ENCODE measurements at places on chromosomes 4 and X.

DNA sequence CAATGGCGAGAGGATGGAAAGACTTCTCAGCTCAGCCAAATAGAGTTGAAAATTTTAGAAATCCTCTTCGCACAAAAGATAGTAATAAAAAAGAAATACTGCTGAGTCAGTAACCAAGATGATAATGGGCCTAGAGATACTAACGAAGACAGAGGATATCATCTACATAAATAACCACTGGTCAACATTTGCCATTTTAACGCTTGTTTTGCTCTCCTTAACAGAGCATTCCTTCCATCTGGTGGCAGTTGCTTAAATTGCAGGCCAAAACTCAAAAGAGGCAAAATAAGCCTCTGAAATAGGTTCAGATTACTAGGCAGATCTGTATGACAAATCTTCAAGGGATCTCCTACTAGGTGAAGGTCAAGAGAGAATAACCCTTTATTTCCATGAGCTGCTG, 51.7 kb upstream of the MCF2 start:
- DNase-seq = no peak

GRCh38 chr4:76518241-76518640, 83.2 kb downstream of the SHROOM3 start:
- DNase-seq = no peak

DNA sequence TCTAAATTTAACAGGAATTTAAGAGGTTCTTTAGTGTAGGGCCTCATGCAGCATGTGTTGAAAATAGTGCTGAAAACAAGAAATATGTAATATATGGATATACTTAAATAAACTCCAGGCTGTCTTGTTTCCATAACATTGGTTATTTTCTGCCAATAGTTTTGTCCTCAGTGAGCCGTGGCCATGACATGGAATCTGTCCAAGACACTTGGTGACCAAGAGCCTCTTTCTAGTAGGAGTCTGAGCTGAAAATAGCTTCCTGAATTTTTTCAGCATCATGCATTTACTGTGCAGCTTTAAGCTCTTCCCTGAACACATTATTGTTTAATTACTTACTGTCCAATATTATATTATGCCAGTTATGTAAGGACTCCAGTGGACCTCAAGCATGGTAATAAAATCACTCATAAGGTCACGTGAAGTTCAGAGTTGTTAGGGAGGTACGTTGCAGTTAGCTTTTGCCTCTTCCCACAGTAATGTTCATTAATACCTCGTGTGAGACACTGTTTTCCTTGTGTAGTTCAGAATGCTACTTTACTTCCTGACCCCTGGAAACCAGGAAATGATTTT, 488.2 kb downstream of the GRID2 start:
- no peak for DNase-seq

DNA sequence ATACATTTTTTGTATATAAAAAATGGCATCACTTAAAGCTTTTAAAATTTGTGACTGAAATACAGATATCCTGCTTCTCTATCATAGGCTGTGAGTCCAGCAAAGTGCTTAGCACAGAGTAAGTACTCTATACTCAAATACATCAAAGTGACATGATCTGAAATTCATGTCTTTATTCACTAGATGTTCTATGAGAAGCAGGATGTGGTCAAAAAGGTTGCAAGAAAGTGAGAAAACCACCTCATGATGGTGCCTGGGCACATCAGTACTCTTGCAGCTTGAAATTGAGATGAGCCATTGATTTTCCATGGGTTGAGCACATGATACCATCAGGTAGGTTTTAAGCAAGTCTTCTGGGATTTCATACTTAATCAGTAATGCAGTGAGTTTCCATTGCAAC, 20.4 kb upstream of the SFRP2 start:
- no peak for DNase-seq

DNA sequence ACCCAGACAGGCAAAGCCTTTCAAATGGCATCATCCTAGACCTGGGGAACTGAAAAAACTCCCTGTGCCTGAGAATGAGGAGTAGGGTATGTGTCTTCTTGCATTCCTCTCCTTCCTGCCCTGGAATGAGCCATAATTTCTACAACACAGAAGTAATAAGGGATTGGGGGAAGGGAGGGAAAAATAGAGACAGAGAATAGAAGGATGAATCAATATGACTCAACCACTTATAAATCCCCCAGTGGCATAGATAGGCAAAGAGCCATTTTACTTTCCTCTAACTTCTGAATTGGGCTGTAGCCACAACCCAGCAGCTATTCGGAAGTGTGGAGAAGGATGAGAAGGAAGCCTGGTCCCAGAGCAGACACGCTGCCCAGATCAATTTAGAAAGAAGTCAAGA, 99.9 kb downstream of the NHS start:
- DNase-seq = no peak

GRCh38 chr4:1939664-1940509, 68.7 kb downstream of the NSD2 start:
- DNase-seq = no peak

- DNase-seq = no peak
Measured at GRCh38 chr4:27048429-27049238, 188.0 kb downstream of the STIM2 start.

GRCh38 chrX:107324493-107325310, 118.3 kb downstream of the DNAAF6 start:
- no peak for DNase-seq

DNA sequence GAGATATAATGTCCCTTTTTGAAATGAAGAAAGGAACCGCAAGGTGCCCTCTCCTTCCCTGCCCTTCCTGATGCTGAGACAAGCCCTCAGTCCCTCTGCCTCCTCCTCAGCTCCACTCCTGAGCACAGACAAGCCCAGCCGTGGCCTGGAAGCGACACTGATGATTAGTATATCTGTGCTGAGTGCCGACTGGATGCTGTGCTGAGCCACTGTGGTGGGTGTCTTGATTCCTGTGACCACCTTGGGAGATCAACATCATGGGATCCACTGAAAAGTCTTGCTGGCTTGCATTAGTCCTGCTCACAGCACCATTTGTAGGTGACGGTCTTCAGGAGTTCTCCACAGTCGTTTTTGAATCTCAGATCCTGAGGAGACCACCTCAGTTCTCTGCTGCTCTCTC, 59.5 kb upstream of the HGFAC start:
- no peak for DNase-seq
